Hindlimb muscle (tissue), 1 donor: ENCODE measurements at places on chromosomes 12 and 14. TPM values are rescaled to one million over a fixed set of nuclear protein-coding genes. Genes with fewer than 3 reads are reported as not detected.

- DNase-seq = no peak
Observed at GRCh38 chr12:116971222-116971621, 60.5 kb downstream of the FBXW8 start.

DNA sequence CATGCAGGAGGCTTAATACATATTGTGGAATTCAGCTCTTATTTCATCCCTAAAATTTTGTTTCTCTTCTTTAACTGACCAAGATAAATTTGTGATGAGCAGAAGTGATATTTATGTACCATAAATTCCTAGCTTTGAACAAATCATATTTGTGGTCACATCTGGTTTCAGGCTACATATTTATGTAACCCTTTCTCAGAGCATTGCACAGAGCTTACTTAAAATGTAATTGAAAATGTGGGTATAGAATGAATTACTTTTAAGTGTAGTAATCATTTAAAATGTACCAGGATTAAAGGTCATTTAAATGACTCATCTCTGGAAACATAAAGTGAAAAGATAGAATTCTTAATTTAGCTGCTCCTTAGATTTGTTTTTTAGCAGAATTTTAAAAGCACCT, 129.9 kb upstream of the FRMD6 start:
- no peak for DNase-seq

The CLBA1 gene
- polyA plus RNA-seq = 5.0 TPM

- DNase-seq = no peak
Observed at GRCh38 chr14:21990116-21990515, 316.5 kb upstream of the OR4E1 start.

The LHX5 gene
- polyA plus RNA-seq = not detected

GRCh38 chr12:49549735-49550692, 11.2 kb downstream of the KCNH3 start:
- DNase-seq = no peak

- peak; percentile 2 for DNase-seq
Observed at GRCh38 chr12:60494244-60494643, 898.4 kb downstream of the SLC16A7 start.

GRCh38 chr12:127722611-127723010, 544.4 kb upstream of the TMEM132C start:
- DNase-seq = no peak

DNA sequence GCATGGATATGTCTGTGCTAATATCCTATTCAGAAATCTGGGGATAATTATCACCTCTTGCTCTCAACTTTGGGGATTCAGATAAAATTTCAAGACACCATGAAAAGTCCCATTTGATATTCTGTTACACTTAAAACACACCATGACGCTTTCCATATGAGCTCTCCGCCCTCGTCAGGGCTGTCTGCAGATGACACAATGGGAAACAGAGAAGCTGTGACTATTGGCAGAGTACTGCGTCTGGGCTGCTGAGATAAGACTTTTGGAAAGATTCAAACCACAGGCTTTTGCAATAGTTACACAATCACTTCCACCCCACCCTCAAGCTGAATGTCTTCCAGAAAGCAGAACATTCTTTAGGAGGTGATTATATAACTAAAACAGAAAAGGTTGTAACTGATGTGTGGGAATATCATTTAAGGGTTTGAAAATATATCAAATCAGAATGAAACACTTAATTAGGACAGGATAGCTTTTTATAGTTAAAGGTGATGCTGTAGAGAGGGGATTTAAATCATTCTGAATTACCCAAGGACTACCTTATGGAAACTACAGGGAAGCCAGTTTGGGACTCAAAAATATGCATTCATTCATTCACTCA, 75.3 kb upstream of the TMPO start:
- DNase-seq = peak; percentile 67

- no peak for DNase-seq
Observed at GRCh38 chr12:25248137-25248536, 2.6 kb downstream of the KRAS start.

- DNase-seq = no peak
Observed at GRCh38 chr12:106976668-106977067, 10.3 kb downstream of the MTERF2 start.

DNA sequence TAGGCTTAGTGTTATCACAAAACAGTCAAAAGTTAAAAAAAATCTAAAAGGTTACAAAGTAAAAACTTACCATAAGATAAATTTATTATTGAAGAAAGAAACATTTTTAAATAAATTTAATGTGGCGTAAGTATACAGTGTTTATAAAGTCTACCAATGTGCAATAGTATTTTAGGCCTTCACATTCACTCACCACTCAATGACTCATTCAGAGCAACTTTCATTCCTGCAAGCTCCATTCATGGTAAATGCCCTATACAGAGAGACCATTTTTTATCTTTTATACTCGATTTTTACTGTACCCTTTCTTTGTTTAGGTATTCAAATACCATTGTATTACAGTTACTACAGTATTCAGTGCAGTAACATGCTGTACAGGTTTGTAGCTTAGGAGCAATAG, 124.5 kb downstream of the ANO4 start:
- no peak for DNase-seq

The TSHR gene
- 0.84 TPM for polyA plus RNA-seq

DNA sequence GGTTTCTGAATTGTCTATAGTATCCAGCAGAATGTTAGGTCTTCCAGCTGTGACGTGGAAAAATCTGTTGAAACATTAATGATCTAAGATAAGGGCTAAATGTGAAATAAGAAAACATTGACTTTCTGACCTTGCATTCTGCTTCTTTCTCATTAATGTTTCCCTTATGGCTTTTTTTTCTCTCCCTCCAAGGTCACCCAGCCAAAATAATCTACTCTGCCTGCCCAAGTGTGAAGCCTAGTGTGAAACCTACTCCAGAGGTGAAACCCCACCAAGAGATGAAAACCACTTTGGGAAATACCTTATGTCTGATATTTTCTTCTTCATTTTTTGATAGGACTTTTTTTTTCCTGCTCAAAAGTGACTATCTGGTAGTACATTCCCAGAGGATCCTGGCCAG, 108.0 kb downstream of the SSPN start:
- DNase-seq = no peak

The AP5M1 gene
- 27.1 TPM for polyA plus RNA-seq

- DNase-seq = no peak
Observed at GRCh38 chr14:57834001-57834598, 31.8 kb downstream of the SLC35F4 start.

The TRIAP1 gene
- 31.3 TPM for polyA plus RNA-seq

The BTBD7 gene
- 19.3 TPM for polyA plus RNA-seq

DNA sequence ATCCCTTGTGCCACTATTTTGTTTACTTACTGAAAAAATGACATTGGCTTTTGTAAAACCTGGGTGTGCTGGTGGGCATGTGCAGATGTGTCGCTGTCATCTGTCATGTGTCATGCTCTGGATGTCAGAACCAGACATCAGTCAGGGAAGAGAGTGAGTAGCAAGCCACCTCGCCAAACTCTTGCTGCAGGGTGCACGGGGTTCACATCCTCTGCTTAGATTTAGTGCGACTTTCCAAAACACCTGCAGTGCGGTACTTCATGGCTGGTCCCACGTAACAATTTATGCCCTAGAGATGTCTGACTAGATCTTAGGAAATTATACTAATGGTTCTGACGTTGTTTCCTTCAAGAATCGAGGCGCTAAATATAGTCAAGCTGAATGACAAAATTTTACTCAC, 106.7 kb downstream of the CRADD start:
- DNase-seq = no peak

DNA sequence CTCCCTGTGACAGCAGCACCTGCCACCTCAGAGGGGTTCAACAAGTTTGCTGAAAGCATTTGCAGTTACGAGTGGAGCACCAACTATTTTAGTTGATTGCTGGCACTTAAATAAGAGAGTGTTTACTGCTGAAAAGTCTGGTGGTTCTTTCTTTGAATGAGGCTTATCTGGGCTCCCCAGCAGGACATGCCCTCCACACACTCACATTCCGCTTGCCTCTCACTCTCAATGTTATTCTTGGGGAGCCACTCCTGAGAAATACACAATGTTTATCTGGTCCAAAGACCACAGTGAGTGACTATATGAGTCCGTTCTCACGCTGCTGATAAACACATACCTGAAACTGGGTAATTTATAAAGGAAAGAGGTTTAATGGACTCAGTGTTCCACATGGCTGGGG, 31.9 kb downstream of the NT5DC3 start:
- DNase-seq = no peak

GRCh38 chr12:127165567-127166392, 1101.2 kb upstream of the TMEM132C start:
- DNase-seq = peak; percentile 81

The CPNE8 gene
- polyA plus RNA-seq = 7.2 TPM

DNA sequence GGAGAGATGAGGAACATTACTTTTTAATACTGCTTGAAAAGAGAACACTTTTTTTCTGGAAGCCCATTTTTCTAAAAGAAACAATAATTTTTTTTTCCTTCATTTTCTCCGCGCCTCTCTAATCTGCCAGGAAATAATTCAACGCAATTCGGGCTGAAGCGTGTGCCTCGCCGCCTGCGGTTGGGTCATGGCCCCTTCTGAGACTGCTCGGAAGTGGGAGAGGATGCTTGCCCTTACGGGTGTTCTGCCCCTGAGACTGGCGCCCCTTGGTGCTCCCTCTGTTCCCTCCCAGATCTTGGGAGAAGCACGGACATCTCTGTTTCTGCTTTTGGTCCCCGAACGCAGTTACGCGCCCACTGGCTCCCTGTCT, 332 bp upstream of the TBC1D30 start:
- DNase-seq = no peak

GRCh38 chr14:67523764-67524633, 9.1 kb upstream of the PLEKHH1 start:
- no peak for DNase-seq

The RBM25 gene
- polyA plus RNA-seq = 76.6 TPM

The GNB3 gene
- polyA plus RNA-seq = 32.6 TPM

GRCh38 chr12:57213058-57213715, 3.4 kb upstream of the NXPH4 start:
- peak; percentile 85 for DNase-seq

The RXYLT1 gene
- 20.1 TPM for polyA plus RNA-seq

- DNase-seq = no peak
Observed at GRCh38 chr14:96084796-96085195, 45.6 kb downstream of the C14orf132 start.

The AQP6 gene
- 0.09 TPM for polyA plus RNA-seq
